AG08395 (cell line): ENCODE measurements at places on chromosomes 13 and 19.
A peak's percentile ranks its signal among the peaks of the same experiment; 100 is the strongest.

GRCh38 chr19:20321139-20321763 is 154.2 kb downstream of the ZNF486 start:
- DNase-seq = no peak

GRCh38 chr13:81078048-81078447 is 737.1 kb upstream of the SPRY2 start:
- DNase-seq = no peak

DNA sequence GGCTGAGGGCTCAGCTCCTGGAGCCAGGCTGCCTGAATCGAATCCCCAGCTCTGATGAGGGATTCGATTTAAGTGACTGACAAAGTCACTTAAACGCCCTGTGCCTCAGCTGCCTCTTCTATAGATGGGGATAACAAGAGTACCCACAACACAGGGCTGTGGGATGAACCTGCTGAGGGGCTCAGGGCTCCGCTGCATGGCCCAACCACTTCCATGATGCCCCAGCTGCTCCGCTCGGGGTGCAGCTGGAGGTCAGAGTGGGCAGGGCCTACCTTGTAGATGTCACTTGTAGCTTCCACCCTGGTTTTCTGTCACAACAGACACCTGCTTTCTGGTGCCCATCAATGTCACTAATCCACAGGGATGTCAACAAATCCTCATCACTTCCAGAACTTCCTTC is 39.2 kb downstream of the STK24 start:
- DNase-seq = no peak

GRCh38 chr13:101346161-101346560 is 70.1 kb downstream of the NALCN start:
- DNase-seq = no peak

- DNase-seq = no peak
Measured at GRCh38 chr19:15365264-15365663, 14.3 kb downstream of the AKAP8 start.

GRCh38 chr13:38685974-38686576 is 802 bp upstream of the FREM2 start:
- no peak for DNase-seq

DNA sequence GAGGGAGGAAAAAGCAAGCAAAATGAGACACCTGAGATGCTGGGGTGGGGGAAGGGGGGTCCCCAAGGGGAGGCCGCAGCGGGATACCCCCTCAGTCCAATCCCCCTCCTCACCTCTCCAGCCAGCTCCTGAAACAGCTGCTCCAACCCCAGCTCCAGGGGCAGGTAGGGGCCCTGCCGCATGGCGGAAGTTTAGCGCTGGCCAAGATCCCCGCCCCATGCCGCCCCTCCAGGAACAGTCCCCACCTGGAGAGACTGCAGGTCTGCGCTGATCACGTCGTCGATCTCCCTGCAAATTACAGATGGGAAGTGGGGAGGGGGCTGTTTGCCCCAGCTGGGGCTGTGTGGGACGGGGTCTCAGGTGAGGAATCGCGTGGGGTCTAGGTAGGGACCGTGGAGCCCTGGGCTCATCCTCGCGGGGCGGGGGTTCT is 9.0 kb downstream of the CAPN12 start:
- no peak for DNase-seq

GRCh38 chr13:95741584-95742563 is 64.9 kb downstream of the DNAJC3 start:
- no peak for DNase-seq

- no peak for DNase-seq
Measured at GRCh38 chr19:16259385-16260159, 61.9 kb downstream of the AP1M1 start.

- peak; percentile 7 for DNase-seq
Measured at GRCh38 chr13:46523972-46524752, 28.8 kb upstream of the LRCH1 start.

DNA sequence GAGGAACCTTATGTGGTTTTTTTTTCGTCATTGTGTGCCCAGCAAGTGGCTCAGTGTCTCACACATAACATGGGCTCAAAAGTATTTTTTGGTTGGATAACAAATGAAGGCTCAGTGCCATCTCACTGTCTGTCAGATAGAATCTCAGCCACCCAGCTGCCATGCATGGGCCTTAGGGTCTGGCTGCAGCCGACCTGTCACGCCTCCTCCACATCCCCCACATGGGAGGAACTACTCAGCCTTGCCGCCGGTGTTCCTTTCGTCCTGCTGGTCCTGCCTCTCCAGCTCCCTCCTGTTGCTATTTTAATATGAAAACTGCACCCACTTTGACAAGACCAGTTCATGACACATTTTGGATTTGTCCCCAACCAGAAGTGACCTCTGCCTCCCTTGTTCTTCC is 121.2 kb downstream of the SHISA2 start:
- no peak for DNase-seq

- no peak for DNase-seq
Measured at GRCh38 chr13:80011448-80012212, 329.3 kb downstream of the SPRY2 start.

- DNase-seq = no peak
Measured at GRCh38 chr19:13130886-13131490, 12.9 kb downstream of the NACC1 start.

DNA sequence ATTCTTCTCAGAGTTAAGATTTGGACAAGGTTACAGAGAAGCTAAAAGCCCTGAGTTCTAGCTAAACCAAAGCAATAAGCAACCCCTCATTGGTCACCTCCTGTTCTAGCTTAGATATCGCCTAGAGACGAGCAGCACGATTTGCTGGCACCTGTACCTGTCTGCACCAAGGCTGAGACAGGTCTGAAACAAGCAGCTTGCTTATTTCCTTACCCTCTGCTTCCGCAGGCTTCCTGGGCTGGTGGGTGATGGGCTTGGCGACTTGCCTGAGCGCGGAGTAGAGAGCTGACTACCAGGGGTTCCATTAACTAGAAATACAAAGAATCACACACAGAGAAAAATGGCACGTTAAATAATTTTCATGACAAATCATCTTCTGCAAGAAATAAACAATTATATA is 276.9 kb downstream of the DCLK1 start:
- DNase-seq = no peak

DNA sequence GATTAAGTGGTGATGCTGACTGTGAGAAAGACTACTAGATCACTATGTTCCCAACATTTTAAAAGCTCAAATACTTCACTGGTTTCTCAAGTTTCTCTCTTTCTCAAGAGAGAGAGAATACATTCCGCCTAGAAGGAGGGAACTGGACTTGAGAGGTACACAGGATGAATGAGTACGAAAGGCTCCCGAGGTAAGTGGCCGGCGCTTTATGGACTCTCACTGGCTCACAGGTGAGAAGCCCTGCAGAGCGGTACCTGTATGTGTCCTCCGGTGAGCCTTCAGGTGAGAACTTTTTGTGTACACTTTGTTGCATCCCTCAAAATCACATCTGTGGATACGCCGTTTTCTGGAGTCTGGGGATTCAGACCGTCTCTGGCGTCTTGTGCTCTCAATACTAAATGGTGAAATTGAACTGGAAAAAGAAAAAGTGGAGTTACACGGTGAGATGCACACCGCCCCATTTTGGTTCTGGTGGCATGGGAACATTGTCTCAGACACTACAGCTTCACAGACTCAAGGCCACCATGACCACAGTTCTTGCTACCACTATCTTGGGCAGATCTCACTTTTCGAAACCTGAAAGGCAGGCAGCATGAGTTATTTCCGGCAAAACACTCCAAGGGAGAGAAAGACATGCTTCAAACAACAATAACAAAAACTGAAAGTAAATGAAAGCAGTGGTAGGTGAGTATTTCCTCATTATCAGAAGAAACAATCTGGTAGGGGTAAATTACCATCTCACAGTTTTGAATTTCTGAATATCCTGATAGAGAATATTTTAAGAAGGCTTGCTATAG is 418.9 kb downstream of the KLF12 start:
- DNase-seq = no peak

- DNase-seq = peak; percentile 21
Measured at GRCh38 chr13:67515895-67516294, 285.8 kb upstream of the PCDH9 start.

- DNase-seq = no peak
Measured at GRCh38 chr19:47794526-47794925, 9.8 kb downstream of the TPRX1 start.

GRCh38 chr19:38666663-38667511 is 19.4 kb downstream of the ACTN4 start:
- peak; percentile 71 for DNase-seq

GRCh38 chr19:52694921-52695320 is 39.9 kb downstream of the ZNF611 start:
- DNase-seq = no peak

DNA sequence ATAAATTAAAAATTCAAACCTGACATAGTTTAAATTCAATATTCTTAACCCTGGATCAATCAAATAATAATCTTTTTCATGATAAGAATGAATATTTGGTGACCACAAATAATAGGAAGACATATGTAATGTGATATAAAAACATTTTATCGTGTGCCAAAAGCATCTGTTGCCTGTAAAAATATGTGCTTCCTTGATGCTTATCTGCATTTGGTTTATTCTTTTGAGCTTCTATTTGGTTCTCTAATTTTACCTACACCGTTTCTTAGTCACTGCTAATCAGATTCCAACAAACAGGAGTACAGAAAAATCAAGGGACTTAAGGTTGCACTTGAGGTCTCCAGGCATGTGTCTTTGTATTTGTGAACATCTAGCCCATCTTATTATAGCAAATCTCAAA is 274.5 kb downstream of the DCT start:
- no peak for DNase-seq

- no peak for DNase-seq
Measured at GRCh38 chr13:43805681-43806128, 18.9 kb upstream of the ENOX1 start.

- DNase-seq = no peak
Measured at GRCh38 chr19:6480848-6481415, 655 bp downstream of the DENND1C start.

DNA sequence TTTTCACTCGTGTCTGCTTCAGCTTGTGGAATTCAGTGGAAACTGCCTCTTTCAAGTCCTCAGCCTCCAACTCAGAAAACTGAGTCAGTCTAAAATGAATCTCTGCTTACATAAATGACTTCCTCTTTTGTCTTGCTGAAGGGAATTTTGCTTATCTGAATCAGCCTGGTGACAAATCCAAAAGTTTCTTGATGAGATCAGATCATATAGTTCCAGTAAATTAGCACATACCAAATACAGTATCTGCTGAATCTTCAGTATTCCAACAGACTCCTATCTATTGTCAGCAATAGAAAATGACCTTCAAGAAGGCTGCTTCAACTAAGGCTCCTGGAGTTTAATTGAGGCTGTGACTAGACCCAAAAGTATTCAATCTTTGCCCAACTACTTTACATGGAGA is 290.0 kb downstream of the MZT1 start:
- peak; percentile 39 for DNase-seq

- no peak for DNase-seq
Measured at GRCh38 chr19:37983916-37984315, 76.9 kb downstream of the SIPA1L3 start.

GRCh38 chr13:52459668-52460067 is 4.4 kb downstream of the CKAP2 start:
- no peak for DNase-seq

GRCh38 chr19:12676384-12676792 is 5.3 kb downstream of the DHPS start:
- peak; percentile 86 for DNase-seq

DNA sequence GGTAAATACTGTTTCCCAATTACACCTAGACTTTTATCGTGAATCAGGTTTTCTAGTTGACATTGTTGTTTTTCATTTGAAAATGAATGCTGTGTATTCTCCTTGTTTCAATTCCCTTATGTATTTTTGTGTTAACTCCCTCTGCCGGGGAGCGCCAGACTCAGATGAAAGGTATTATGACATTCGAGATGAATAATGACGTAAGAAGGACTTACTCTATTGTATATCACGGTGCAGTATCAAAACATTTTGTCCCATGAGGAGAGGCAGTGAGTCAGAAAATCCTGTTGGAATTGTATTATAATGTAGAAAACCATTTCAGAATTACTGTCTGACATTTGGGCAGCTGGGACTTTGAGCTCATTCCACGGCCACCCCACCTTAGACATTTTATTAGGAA is 61.6 kb downstream of the LRCH1 start:
- DNase-seq = no peak

DNA sequence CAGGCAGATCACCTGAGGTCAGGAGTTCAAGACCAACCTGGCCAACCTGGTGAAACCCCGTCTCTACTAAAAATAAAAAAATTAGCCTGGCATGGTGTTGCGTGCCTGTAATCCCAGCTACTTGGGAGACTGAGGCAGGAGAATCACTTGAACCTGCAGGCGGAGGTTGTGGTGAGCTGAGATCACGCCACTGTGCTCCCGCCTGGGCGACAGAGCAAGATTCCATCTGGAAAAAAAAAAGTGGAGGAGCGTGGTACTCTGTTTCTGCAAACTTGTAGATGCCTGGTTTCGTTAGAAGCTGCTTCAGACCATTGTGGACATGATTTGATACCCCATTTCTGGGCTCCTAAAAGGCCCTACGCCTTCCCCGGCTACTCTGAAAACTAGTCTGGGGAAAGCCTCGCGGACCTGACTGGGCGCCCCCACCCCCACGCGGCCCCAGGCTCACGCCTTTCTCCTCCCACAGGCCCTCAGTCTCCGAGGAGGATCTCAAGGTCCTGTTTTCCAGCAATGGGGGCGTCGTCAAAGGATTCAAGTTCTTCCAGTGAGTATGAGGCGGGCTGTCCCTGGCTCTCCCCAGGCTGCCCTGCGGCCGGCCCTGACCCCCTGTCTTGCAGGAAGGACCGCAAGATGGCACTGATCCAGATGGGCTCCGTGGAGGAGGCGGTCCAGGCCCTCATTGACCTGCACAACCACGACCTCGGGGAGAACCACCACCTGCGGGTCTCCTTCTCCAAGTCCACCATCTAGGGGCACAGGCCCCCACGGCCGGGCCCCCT is 11.5 kb downstream of the PLPPR3 start:
- DNase-seq = no peak
